Stimulated activated CD4-positive, alpha-beta T cell treated with anti-CD3 and anti-CD28 coated beads, Interleukin-1b, Interleukin-23, amount 100 ng/mL, for 1 hour (primary cell): ENCODE measurements at places on chromosomes 11 and 22.

GRCh38 chr11:17641792-17642350, 77.5 kb upstream of the MYOD1 start:
- DNase-seq, result no peak

DNA sequence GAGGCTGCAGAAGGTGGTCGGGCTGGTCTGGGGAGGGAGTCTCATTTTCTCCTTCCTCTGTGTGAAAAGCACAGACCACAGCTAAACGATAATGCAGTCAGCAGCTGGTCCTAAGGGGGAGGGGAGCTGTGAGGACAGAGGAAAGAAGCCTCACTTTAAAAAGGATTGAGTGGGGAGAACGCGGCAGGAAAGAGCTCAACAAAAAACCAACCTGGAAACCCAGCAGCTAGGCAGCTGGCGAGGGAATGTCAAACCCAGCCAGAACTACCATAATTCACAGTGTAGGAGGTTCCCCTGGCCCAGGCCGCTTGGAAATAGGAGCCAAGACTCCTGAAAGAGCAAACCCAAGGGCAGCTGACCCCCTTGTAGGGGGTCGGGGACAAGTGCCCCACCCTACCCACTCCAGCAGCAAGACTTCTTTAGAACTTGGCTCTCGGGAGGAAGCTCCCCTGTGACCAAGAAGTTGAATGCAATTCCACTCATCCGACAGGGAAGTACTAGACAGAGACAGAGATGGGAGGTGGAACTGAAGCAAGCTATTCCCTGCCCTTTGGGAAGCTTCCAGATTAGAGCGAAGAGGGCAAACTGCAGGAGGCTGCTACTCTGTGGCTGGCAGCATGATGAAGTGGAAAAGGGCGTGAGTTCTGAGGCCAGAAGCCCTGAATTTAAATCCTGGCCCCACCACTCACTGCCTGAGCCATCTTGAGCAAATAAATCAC, 16.5 kb upstream of the DGKZ start:
- no peak for DNase-seq

DNA sequence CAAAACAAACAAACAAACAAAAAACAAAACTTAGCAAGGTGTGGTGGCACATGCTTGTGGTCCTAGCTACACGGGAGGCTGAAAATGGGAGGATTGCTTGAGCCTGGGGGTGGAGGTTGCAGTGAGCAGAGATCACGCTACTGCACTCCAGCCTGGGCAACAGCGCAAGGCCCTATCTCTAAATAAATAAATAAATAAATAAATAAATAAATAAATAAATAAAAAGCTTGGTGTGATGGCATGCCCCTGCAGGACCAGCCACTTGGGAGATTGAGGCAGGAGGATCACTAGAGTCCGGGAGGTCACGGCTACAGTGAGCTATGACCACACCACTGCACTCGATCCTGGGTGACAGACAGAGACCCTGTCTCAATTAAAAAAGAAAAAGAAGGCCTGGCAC, 9.0 kb upstream of the STARD10 start:
- no peak for DNase-seq

DNA sequence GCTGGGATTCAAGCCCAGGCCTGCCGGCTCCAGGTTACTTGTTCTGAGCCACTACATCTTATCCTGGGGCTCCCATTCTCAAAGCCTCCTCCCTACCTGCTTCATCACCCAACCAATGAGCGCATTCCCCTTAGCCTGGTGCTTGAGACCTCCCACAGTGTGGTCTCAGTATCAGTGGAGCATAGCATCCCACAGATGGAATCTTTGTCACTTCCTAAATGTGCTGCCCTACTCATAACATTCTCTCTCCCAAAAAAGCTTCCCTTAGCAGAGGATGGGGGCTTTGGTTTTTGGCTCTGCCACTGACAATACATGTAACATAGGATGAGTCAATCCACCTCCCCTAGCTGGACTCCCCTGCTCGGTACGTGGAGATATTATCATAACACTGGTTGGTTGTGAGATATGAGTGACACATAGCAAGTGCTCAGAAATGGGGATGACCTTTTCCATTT, 28.8 kb downstream of the TEAD1 start:
- no peak for DNase-seq

DNA sequence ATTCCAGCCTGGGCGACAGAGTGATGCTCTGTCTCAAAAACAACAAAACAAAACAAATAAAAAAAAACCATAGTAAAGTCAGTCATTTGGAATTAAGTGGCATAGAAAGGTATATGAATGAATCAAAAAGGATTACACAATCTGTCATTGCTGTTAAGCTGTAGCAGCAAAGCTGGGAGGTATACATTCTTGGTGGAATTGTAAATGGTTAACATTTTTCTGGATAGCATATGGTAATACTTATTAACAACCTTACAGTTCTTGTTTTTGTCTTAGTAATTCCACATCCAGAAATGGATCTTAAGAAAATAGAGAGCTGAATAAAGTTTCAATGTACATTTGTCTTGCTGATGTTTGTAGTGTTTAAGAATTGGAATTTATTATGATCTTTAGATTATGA, 30.0 kb downstream of the DDX10 start:
- no peak for DNase-seq

DNA sequence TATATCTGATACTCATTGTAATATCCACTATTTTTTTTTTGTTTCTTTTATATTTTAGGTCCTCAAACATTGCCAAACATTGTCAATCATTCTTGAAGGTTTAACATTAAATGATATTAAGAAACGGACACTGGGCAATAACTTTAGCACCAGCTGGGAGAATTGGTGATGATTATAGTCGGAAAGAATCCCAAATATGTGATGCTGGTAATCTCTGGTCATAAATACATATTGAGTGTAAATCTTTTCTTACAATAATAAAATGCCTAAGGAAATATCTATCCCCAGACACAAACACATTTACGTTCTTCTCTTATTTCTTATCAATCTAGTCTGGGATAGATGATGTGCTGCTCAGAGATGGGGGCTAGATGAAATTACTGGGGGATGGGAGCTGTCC, 25.2 kb downstream of the OR51E2 start:
- DNase-seq, result no peak

DNA sequence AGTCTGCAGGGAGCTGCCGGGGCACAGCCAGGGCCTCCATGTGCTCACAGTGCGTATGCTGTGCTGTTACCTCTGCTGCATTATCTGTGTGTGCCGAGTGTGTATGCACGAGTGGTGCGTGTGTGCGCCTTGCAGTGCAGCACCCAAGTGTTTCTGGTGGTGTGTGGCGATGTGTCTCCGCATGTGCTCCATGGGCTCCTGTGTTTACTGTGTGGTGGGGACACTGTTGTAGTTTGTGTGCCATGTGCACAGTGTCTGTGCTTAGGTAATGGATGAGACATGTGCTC, 31.4 kb downstream of the KCNC1 start:
- no peak for DNase-seq

DNA sequence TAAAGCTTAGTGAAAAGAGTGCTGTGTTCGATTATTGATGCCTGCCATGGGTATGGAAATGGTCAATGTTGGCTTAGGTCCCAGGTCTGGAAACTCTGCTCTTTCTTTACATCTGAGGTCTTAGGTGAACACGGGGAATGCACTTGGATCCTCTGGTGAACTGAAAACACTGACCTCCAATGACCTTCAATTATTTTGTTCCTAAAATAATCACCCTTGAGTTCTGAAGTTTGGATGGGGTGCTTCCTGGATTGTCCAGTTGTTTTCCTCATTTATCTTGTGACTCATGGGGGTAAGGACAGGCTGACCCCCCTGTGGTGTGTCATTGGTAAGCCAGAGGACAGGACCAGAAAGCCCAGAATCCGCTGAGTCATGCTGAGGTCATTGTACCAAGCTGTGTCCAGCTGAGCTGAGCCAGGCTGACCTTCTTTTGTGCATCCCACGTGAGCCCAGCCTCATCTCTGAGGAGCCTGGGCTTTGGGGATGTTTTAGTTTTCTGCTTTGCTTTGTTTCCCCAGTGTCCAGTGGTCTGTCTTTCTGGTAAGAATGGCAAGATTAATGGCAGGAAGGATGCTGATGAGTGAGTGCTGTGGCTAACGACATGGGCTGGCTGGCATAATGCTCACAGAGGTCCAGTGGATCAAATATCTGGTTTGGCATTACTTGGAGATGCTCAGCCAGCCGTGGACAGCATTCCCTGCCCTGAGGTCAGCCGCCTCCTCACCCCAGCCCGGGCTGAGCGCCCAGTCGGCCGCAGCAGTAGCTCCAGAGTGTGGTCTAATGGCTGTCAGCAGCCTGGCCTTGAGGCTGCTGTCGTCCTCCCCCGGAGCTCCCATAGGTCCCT, 35.6 kb downstream of the AMPD3 start:
- no peak for DNase-seq

DNA sequence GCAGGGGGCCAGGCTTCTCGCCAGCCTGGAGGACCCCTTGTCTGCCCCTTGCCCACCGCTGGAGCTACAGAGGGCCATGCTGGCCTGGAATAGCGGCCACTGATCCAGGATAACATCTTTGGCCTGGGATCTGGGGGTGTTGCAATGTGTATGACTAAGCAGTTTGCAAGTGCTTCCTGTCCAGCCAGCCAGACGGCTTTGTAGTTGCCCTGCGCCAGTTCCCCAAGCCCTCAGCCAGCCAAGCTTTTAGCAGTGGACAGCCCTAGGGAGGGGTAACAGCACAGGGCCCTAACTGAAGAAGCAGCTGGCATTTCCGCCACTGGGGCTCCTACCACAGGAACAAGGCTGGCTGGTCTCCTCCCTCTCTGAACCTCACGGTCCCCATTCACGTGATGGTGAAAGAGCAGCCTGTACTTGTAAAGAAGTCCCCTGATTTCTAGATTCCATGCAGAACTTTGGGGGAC, 32.1 kb downstream of the UQCR10 start:
- no peak for DNase-seq

GRCh38 chr11:65310736-65311135, 3.9 kb upstream of the CDC42EP2 start:
- no peak for DNase-seq

DNA sequence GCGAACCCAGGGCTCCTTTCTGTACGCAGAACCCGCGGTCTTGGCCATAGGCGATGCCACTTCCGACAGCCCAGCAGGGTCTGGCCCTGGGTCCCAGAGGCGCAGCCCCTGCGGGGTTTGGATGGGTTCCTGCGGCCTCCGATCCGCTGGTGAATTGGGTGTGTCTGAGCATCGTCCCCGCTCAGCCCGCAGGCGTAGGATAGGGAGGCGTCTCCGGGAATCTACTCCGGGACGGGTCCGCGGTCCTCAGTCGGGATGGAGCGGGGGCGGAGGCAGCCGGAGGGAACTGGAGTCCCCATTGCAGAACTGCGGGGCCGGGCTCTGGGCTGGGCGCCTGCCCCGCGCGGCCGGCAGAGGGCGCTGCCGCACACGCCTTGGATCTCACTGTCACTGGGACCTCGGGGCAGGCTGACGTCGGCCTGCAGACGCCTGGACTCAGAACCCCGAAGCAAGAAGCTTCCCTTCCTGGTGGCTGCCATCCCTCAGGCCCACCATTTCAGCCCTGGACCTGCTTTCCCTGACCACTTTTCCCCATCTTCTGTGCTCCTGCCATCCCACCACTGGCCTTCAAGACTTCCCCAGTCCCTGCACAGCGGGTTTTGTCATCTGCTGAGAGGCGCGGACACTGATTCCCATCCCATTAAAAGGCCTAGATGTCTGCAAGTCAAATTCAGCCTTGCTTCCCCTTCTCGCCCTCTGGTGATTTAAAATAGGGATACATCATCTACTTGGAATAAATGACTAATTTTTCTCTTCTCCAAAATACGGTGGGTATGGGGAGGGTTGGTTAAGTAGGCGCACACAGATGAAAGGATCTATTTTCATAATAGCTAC, 38.3 kb upstream of the CREB3L1 start:
- DNase-seq, result peak; percentile 67

DNA sequence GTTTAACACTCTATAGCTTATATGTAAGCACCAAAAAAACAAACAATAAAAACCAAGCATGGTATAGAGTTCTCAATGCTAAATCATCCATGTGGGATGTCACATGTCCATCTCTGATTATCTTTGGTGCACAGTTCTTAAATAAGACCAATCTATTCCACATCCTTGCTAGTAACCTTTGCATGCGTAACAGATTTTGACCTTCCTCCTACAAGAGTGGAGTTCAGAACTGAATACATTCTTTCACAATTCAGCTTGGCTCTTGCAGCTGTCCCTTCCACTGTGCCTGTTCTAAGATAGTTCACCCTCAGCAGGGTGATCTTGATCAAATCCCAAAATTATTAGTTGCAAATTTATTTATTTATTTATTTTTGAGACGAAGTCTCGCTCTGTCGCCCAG, 21.1 kb downstream of the PRR14L start:
- DNase-seq, result no peak

- DNase-seq, result no peak
Measured at GRCh38 chr11:71251761-71252268, 562 bp downstream of the SHANK2 start.

- no peak for DNase-seq
Measured at GRCh38 chr11:32343325-32344008, 91.9 kb downstream of the WT1 start.

- DNase-seq, result no peak
Measured at GRCh38 chr11:66287889-66288670, 863 bp downstream of the YIF1A start.

DNA sequence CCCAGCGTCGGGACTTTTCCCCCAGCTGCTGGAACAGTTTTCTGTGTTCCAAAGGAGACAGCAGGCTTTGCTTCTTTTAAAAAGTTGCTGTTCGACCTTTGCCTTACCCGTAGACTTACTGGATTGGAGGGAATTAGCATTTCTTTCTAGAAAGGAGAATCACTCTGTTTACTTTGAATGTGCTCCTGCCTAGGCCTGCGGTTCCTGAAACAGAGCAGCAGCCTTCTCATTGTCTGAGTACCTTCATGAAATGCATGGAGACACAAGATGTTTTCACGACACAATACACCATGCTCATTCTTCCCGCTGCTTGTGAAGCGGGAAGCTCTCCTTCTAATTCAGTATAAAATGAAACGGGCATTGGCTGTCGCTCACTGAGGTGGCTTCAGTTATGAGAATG, 196.2 kb downstream of the TBC1D22A start:
- DNase-seq, result no peak

DNA sequence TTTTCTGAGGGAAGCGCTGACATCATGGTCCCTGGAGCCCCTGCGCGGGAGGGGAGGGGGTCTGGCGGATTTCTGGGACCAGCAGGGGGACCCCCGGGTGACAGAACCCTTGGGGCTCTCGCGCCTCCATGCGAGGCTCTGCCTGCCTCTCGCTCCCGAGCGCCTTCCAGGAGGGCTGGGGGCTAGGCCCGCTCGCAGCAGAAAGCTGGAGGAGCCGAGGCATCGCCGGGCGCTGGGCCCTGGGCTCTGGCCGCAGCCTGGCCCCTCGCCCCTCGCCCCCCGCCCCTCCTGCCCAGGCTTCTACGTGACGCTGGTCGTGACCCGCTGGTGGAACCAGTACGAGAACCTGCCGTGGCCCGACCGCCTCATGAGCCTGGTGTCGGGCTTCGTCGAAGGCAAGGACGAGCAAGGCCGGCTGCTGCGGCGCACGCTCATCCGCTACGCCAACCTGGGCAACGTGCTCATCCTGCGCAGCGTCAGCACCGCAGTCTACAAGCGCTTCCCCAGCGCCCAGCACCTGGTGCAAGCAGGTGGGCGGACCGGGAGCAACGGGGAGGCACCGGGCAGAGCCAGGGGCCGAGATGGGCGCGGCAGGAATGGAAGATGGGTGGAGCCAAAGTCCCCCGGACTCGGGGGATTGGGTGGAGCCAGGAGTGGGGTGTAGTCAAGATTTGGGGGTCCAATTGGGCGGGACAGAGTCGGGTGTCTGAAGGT, 5.4 kb downstream of the BEST1 start:
- no peak for DNase-seq

- DNase-seq, result no peak
Measured at GRCh38 chr22:26744892-26745808, 87.8 kb downstream of the MIAT start.
